ENCODE measurements at places on chromosomes 7 and 10. TPM values are rescaled to one million over a fixed set of nuclear protein-coding genes. Genes with fewer than 3 reads are reported as not detected.

Gene ANXA8L1
- total RNA-seq = 179 TPM

Gene AFAP1L2
- total RNA-seq = 29.5 TPM

Gene PIP
- 2.5 TPM for total RNA-seq

Gene PAPSS2
- total RNA-seq = 12.3 TPM

Gene LIPK
- total RNA-seq = not detected
